ENCODE measurements at places on chromosomes 1 and 21.

GRCh38 chr1:67256291-67257172 is 51.1 kb upstream of the IL12RB2 start:
- DNase-seq, result no peak

DNA sequence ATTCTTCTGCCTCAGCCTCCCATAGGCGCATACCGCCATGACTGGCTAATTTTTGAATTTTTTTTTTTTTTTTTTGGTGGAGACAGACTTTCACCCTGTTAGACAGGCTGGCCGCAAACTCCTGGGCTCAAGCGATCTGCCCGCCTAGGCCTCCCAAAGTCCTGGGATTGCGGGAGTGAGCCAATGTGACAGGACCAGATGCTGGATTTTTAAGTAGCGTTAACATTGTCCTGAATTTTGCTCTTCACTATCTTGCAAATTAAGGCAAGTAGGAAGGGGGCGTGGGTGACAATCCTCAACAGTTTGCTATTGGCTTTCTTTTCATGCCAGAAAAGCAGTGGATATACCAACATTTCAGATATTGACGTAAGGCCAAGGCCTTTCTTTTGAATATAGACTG is 49.7 kb upstream of the TSNAX start:
- no peak for DNase-seq

- DNase-seq, result no peak
Measured at GRCh38 chr1:23422241-23422877, 2.2 kb downstream of the TCEA3 start.

GRCh38 chr1:226988334-226988666 is 48.2 kb downstream of the COQ8A start:
- no peak for DNase-seq

- no peak for DNase-seq
Measured at GRCh38 chr1:155555915-155556314, 6.7 kb downstream of the ASH1L start.
